ENCODE measurements at places on chromosomes 16 and 17.

- no peak for DNase-seq
These were observed 234.9 kb upstream of the CIBAR2 start for GRCh38 chr16:85347213-85347591.

DNA sequence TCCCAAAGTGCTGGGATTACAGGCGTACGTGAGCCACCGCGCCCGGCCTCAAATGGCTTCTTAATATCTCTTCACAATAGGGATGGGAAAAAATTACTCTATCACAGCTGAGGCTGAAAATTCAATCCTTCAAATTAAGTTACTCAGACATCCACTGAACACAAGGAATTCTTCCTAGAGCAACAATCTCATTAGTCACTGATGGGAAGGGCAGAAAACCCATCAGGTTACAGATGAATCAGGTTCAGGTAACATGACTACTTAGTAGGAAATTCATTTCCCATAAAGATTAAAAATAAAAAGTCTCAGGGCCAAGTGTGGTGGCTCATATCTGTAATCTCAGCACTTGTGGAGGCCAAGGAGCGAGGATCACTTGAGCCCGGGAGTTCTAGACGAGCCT lies 42.5 kb upstream of the ABR start:
- DNase-seq = no peak

DNA sequence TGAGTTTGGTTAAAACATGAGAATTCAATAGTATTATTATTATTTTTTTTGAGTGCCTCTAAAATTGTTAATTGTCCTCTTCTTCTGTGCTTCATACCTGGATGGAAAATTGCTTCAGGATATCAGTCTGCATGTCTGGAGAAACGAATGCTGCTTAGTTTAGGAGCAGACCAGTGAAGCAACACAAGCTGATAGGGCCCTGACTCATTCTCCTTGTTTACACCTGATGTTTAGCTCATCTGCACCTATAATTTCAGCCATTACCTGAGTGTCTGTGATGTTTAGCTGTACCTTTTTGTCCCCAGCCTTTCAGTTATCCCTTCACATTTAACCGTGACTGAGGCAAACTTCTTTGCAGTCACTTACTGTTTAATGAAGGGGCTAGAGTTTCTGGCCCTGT lies 14.8 kb downstream of the SNTB2 start:
- DNase-seq = no peak

- DNase-seq = no peak
These were observed 24.2 kb upstream of the NLRP1 start for GRCh38 chr17:5608399-5609112.

- no peak for DNase-seq
These were observed 7.1 kb upstream of the CHCT1 start for GRCh38 chr17:60415146-60415545.

DNA sequence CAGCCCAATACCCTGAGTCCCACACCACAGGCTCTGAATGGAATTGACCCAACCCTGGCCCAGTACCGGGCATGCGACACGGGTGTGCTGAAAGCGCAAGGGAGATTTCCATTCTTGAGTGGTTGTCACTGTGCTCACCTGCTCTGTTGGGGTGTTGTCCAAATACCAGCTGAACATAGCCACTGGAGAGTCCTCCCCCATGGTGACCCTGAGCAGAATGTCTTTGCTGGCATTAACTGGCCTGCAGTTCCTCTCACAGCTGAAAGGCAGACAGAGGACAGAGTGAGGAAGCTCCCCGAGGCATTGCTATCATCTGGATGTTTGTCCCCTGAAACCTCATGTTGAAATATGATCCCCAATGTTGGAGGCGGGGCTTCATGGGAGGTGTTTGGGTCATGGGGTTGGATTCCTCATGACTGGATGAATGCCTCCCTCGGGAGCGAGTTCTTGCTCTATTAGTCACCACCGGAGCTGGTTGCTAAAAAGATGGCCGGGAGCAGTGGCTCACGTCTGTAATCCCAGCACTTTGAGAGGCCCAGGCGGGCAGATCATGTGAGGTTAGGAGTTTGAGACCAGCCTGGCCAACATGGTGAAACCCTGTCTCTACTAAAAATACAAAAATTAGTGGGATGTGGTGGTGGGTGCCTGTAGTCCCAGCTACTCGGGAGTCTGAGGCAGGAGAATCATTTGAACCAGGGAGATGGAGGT lies 57.3 kb upstream of the BCO1 start:
- no peak for DNase-seq

GRCh38 chr16:84766978-84767773 lies 52.6 kb upstream of the CRISPLD2 start:
- no peak for DNase-seq

DNA sequence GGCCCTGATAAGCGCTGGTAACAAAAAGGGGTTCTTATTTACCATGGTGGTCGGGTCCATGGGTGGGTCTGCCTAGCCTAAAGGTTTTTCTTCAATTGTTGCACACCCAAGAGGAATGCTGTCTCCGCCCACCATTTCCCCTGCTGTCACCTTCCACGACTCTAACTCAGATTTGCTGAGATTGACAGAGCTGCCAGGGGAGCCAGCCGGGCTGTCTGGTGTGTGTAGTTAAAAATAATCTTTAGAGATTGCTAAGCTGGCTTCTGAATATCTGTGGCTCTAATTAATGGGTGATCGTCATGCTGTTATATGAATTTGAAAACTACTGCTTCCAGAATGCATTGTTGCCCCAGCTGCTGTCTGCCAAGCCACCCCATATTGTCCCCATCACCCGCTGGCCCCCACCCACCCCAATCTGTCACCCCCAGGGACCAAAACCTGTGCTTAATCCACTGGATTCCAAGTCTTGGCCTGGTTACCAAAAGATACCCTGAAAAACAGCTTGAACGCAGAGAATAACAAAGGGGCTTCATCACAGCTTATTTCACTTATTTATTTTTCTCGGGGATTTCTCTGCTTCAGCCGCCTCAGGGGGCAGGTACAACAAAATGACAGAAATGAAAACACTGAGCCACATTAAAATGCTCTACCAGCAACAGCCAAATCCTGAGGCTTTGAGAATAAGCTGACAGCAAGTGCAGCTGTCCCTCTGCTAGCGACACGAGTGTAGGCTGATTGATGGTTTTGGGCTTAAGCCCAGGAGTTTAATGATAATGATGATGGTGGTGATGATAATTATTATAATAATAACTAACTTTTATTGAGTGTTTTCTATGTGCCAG lies 46.1 kb upstream of the NLK start:
- DNase-seq = no peak

- no peak for DNase-seq
These were observed 31.0 kb downstream of the CTCF start for GRCh38 chr16:67593288-67593687.

All from stimulated activated CD4-positive, alpha-beta T cell treated with anti-CD3 and anti-CD28 coated beads, TNF-alpha, amount 100 ng/mL, for 4 hours (primary cell).